ENCODE measurements at places on chromosomes 12 and 14. TPM values are rescaled to one million over a fixed set of nuclear protein-coding genes. Genes with fewer than 3 reads are reported as not detected.

DNA sequence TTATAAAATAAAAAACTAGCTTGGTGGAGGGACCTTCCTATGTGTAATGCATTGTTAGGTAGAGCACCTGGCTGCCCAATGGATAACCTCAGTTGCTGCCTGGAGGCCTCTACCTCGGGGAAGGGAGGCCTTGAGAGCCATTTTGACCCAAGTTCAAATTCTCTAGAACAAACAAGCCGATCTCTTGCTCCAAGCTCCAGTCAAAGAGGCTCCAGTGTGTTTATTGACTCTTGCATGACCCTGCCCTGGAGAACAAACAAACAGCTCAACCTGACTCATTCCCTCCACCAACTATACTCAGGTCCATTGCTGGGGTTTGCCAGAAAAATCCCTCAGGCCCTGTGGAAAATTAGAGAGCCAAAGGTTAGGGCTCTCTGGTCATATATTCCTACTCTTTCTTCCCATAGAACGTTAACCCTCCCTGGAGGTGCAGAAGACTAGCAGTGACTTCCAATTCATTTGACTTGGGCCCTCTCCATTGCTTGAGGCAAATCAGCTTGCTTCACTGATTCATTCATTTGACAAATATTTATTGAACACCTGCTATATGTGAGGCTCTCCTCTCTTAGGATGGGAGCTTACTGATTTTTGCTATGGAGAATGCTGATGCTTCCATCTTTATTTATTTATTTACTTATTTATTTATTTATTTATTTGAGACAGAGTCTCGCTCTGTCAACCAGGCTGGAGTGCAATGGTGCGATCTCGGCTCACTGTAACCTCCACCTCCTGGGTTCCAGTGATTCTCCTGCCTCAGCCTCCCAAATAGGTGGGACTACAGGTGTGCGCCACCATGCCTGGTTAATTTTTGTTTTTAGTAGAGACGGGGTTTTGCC, 73.7 kb upstream of the CISTR start:
- DNase-seq: no peak

Gene CSRP2
- not detected for total RNA-seq

Gene TBX5
- not detected for total RNA-seq

DNA sequence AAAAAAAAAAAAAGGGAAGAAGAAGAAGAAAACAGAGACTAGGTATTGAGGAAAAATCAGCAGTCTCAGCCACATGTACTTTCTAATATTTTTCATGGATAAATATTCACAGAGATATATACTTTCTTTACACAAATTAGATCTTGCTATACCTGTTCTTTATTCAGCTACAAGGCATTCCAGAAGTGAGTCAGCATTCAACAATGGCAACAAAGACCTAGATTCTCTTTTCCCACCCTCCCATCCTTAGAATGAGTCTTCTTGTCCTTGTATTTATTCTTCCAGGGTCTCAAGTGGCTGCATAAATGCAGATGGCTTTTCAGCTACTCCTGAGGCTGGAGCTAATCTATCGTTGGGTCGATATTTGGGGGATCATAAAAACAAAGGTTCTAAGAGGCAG, 93.0 kb downstream of the NT5DC3 start:
- no peak for DNase-seq

- DNase-seq: no peak
Measured at GRCh38 chr12:59548930-59549329, 46.9 kb upstream of the SLC16A7 start.

- no peak for DNase-seq
Measured at GRCh38 chr14:54627540-54628363, 60.8 kb downstream of the SAMD4A start.

DNA sequence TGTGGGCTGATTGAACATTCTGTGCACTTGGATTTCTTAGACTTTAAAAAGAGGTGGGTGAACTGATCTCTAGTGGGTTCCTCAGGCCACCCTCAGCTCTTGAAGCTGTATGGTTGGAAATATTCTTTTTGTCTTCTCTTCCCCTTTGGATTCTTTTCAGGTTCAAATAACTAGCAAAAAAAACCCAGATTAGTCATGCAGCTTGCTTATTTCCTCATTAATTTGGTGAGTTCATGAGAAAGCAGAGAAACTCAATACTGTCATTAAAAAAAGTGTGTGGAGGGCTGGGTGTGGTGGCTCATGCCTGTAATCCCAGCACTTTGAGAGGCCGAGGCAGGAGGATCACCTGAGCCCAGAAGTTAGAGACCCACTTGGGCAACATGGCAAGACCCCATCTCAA, 183.4 kb downstream of the ESR2 start:
- no peak for DNase-seq

Gene SYNDIG1L
- total RNA-seq: 0.13 TPM

Gene LRIG3
- total RNA-seq: not detected

GRCh38 chr14:52683985-52684520, 11.3 kb downstream of the ERO1A start:
- no peak for DNase-seq

DNA sequence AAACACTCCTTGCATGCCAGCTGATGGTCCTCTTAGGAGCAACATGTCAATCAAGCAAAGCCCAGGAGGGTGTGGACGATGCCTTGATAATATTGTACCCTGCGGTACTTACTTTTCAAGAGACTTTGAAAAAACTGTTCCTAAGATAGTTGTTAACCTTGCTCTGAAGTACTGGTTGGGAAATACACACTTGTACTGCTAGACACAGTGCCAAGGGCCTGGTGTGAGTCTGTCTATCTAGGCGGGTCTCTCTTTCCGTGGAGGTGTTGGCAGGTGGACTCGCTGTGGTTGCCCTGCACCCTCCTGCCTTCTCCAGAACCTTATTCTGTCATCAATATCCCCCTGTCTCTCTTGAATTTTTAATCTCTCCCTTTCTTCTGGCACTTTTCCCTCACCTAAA, 189.4 kb downstream of the NRXN3 start:
- no peak for DNase-seq
